ENCODE measurements at places on chromosomes 5 and 9.

GRCh38 chr9:77830618-77831285, 182.6 kb upstream of the GNA14 start:
- no peak overlapping the region for H3K4me3 ChIP-seq
- no peak for DNase-seq
- H3K36me3 ChIP-seq, result no peaks in the 10 kb centered on the region
- H3K27me3 ChIP-seq, result no peaks in the 10 kb centered on the region

DNA sequence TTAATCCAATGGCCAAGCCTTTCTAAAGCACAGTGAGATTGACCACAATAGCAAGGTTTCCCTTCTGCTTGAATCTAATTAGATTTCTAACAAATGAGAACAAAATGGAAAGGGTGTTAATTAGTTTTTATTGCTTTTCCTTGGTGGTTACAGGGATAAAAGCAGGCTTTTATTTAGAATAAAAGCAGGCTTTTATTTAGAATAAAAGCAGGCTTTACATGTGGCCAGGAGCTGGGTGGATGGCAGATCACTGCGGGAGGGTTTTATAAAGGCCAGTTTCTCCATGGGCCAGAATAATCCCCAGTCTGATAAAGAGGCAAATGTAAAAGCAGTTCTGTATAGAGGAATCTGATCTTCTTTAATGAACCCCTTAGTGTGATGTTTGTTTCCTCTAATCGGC, 470.2 kb downstream of the TMEM232 start:
- H3K27ac ChIP-seq, result no peak overlapping the region
- no peak for DNase-seq
- no peak overlapping the region for H3K4me3 ChIP-seq
- H3K27me3 ChIP-seq, result no peaks in the 10 kb centered on the region

DNA sequence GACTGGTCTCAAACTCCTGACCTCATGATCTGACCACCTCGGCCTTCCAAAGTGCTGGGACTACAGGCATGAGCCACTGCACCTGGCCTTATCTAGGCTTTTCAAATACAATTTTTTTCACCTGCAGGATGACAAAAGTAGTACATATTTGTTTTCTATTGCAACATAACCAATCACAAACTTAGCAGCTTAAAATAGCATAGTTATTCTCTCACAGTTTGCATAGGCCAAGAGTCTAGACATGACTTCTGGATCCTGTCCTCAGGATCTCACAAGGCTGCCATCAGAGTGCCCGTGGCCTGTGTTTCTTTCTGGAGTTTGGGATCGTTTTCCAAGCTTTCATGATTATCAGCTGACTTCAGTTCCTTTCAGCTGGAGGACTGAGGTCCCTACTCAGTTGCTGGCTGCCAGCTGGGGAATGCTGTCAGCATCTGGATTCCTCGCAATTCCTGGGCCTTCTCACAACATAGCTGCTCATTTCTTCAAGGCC, 348.9 kb downstream of the ARHGEF28 start:
- no peak overlapping the region for H3K4me3 ChIP-seq
- H3K36me3 ChIP-seq, result no peaks in the 10 kb centered on the region
- no peaks in the 10 kb centered on the region for H3K4me1 ChIP-seq
- H3K27me3 ChIP-seq, result no peaks in the 10 kb centered on the region
- no peak overlapping the region for H3K27ac ChIP-seq

- DNase-seq, result no peak
- H3K27ac ChIP-seq, result no peak overlapping the region
- H3K4me3 ChIP-seq, result no peak overlapping the region
- no peaks in the 10 kb centered on the region for H3K36me3 ChIP-seq
- H3K4me1 ChIP-seq, result peaks cover 20% of the 10 kb centered on the region
Measured at GRCh38 chr9:20041697-20042081, 252.9 kb upstream of the SLC24A2 start.

- no peaks in the 10 kb centered on the region for H3K36me3 ChIP-seq
- no peaks in the 10 kb centered on the region for H3K27me3 ChIP-seq
- H3K4me3 ChIP-seq, result no peak overlapping the region
- no peaks in the 10 kb centered on the region for H3K4me1 ChIP-seq
- no peak for DNase-seq
Measured at GRCh38 chr9:14525856-14526255, 167.4 kb downstream of the ZDHHC21 start.

- H3K36me3 ChIP-seq, result no peaks in the 10 kb centered on the region
- H3K4me1 ChIP-seq, result no peaks in the 10 kb centered on the region
- no peak for DNase-seq
- no peak overlapping the region for H3K4me3 ChIP-seq
Measured at GRCh38 chr5:168153263-168153875, 138.1 kb upstream of the WWC1 start.

- H3K4me3 ChIP-seq, result no peak overlapping the region
- H3K27ac ChIP-seq, result no peak overlapping the region
- H3K4me1 ChIP-seq, result no peaks in the 10 kb centered on the region
Measured at GRCh38 chr5:98810206-98810605, 36.7 kb downstream of the RGMB start.

- no peaks in the 10 kb centered on the region for H3K4me1 ChIP-seq
- no peaks in the 10 kb centered on the region for H3K27me3 ChIP-seq
- no peaks in the 10 kb centered on the region for H3K36me3 ChIP-seq
- H3K27ac ChIP-seq, result no peak overlapping the region
Measured at GRCh38 chr5:41252036-41252435, 38.7 kb upstream of the C6 start.

DNA sequence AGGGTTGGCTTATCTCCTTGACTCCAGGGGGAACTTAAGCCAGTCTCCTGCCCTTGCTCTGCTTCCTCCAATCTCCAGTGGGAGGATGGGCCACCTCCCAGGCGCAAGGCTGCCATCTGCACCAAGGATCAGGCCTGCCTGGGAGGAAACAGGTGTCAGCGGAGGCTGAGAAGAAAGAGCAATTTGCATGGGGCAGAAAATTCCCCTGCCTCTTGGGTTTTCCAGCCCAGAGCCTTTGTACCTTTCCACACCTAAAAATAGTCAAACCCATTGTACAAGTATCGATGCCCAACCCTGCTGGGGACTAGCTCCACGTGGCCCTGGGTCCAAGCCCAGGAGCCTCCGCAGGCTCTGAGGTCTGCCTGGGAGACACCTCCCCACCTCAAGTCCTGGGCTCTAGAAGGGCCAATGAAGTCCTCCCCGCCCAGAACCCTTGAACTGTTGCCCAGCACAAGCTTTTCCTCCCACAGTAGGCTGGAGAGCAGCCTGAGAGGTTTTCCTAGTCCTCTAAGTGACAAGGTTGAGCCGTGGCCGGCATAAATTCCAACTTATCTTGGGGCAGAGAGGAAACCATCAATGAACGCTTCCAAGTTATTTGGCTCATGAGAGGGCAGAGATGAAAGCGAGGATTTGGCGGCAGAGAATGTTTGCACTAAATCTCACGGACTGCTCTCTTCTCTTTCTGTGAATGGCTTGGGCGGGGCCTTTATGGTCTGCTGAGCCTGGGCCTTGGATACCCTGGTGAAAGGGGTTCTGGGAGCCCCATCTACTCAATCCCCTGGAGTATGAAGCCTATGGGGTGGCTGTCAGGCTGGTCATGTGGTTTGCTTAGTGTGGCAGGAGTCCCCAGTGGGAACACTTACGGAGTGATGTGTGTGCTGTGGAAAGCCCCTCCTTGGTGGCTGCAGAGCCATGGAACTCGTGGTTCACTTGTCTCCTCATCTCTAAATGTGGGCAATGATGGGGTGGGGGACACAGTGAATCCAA, 15.6 kb downstream of the JADE2 start:
- peak overlapping the region; percentile 48 for H3K27ac ChIP-seq
- H3K4me3 ChIP-seq, result no peak overlapping the region
- H3K36me3 ChIP-seq, result peaks cover 98% of the 10 kb centered on the region

GRCh38 chr5:10445352-10445751, 3.7 kb downstream of the ROPN1L start:
- no peak overlapping the region for H3K27ac ChIP-seq
- H3K27me3 ChIP-seq, result no peaks in the 10 kb centered on the region
- no peaks in the 10 kb centered on the region for H3K36me3 ChIP-seq
- peaks cover 36% of the 10 kb centered on the region for H3K4me1 ChIP-seq
- no peak for DNase-seq
- H3K4me3 ChIP-seq, result no peak overlapping the region

DNA sequence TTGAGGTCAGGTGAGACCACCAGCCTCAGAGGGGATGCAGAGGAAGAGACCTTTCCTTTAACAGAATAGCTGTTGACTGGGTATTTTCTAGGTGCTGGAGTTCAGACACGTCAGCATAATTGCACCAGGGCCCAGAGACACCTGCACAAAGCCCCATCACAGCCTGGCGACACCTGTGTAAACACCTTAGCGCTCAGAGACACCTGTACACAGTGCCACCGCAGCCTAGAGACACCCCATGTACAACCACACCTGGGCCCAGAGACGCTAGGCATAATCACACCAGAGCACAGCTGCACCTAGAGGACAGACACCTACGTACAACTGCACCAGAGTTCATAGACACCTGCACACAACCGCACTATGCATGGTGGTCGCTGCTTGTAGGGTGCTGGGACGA, 1.0 kb downstream of the TRIP13 start:
- H3K4me3 ChIP-seq, result no peak overlapping the region
- no peak overlapping the region for H3K27ac ChIP-seq
- H3K4me1 ChIP-seq, result peaks cover 20% of the 10 kb centered on the region
- peaks cover 5% of the 10 kb centered on the region for H3K36me3 ChIP-seq

DNA sequence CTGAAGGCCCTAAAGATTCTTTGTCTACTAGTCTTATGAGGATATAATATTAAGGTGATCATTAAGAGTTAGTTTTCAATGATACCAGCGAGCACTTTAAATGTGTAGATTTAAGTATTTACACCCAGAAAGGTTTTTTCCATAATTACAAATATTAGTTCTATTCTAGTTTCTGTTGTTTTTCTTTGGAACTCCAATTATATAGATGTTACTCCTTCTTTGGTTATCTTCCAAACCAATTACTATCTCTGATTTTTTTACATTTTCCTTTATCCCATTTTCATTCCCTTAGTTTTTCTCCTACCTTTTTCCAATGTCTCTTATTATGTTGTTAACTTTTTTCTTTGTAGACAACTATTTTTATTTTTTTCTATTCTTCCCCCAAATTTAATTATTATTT, 355.1 kb downstream of the KCNN2 start:
- no peaks in the 10 kb centered on the region for H3K4me1 ChIP-seq
- no peaks in the 10 kb centered on the region for H3K27me3 ChIP-seq
- no peak for DNase-seq
- no peak overlapping the region for H3K27ac ChIP-seq

- no peak for DNase-seq
- H3K27ac ChIP-seq, result no peak overlapping the region
- H3K36me3 ChIP-seq, result no peaks in the 10 kb centered on the region
- no peaks in the 10 kb centered on the region for H3K4me1 ChIP-seq
Measured at GRCh38 chr5:38413696-38414095, 142.8 kb downstream of the LIFR start.

GRCh38 chr9:136339173-136339957, 12.0 kb downstream of the GPSM1 start:
- no peaks in the 10 kb centered on the region for H3K27me3 ChIP-seq
- DNase-seq, result no peak

DNA sequence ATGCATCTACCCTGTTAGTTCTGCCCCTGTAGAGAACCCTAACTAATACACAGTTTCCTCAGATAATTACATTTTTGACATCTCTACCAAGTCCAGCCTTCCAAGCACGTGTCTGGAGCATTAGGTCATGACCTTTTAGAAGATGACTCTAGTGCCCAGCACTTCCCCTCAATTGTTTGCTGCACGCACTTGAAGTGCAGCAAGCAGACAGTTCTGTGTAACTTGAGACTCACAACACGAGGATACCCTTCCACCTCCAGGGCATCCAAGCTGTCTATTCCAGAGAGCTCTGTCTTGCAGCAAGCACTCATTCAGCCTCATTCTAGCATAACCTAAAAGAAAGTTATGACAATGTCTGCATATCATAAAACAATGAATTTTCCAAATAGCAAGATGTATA, 1410.5 kb upstream of the CDH18 start:
- H3K27me3 ChIP-seq, result no peaks in the 10 kb centered on the region
- H3K4me1 ChIP-seq, result no peaks in the 10 kb centered on the region
- H3K27ac ChIP-seq, result no peak overlapping the region
- H3K36me3 ChIP-seq, result no peaks in the 10 kb centered on the region
- DNase-seq, result no peak
- H3K4me3 ChIP-seq, result no peak overlapping the region

GRCh38 chr9:95750725-95751519, 124.6 kb upstream of the ERCC6L2 start:
- H3K4me3 ChIP-seq, result no peak overlapping the region
- peaks cover 11% of the 10 kb centered on the region for H3K4me1 ChIP-seq
- no peaks in the 10 kb centered on the region for H3K36me3 ChIP-seq

DNA sequence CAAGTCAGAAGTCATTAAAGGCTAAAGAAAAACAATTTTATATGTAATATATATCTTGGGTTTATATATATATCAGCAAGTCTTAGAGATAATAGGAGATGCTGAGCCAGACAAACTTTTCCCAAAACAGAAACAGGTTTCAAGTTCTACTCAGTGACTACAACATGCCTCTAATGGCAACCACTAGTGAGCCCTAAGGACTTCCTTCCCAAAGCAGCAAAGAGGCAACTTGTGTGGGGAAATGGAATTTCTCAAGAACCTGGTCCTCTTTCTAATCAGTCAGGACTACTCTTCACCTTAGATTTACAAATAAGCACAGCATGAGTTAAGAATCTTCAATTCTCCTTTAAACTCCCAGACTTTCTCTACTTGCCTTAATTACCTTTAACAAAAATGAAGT, 17.6 kb downstream of the RNF38 start:
- no peaks in the 10 kb centered on the region for H3K4me1 ChIP-seq
- no peak overlapping the region for H3K4me3 ChIP-seq
- H3K27me3 ChIP-seq, result no peaks in the 10 kb centered on the region

- no peak for DNase-seq
- no peaks in the 10 kb centered on the region for H3K36me3 ChIP-seq
- no peaks in the 10 kb centered on the region for H3K4me1 ChIP-seq
- no peak overlapping the region for H3K27ac ChIP-seq
- no peak overlapping the region for H3K4me3 ChIP-seq
- H3K27me3 ChIP-seq, result no peaks in the 10 kb centered on the region
Measured at GRCh38 chr5:107917983-107918382, 247.2 kb upstream of the EFNA5 start.

GRCh38 chr5:127196042-127196441, 94.6 kb upstream of the MEGF10 start:
- DNase-seq, result no peak
- H3K27ac ChIP-seq, result no peak overlapping the region
- no peak overlapping the region for H3K4me3 ChIP-seq
- no peaks in the 10 kb centered on the region for H3K27me3 ChIP-seq

- H3K36me3 ChIP-seq, result peaks cover 13% of the 10 kb centered on the region
- H3K4me1 ChIP-seq, result no peaks in the 10 kb centered on the region
- H3K4me3 ChIP-seq, result no peak overlapping the region
- DNase-seq, result no peak
- H3K27me3 ChIP-seq, result peaks cover 7% of the 10 kb centered on the region
- H3K27ac ChIP-seq, result no peak overlapping the region
Measured at GRCh38 chr9:132597073-132597775, 14.8 kb downstream of the BARHL1 start.

GRCh38 chr5:96733771-96734500, 71.8 kb downstream of the CAST start:
- peaks cover 14% of the 10 kb centered on the region for H3K4me1 ChIP-seq
- no peak for DNase-seq
- peak overlapping the region; percentile 77 for H3K27ac ChIP-seq
- no peaks in the 10 kb centered on the region for H3K27me3 ChIP-seq
- H3K4me3 ChIP-seq, result no peak overlapping the region
- peaks cover 68% of the 10 kb centered on the region for H3K36me3 ChIP-seq
